ENCODE measurements at places on chromosomes 2 and 18. TPM values are rescaled to one million over a fixed set of nuclear protein-coding genes. Genes with fewer than 3 reads are reported as not detected.

CFAP65 gene
- not detected for polyA plus RNA-seq

SCN7A gene
- not detected for polyA plus RNA-seq

TEX44 gene
- polyA plus RNA-seq = not detected

FLACC1 gene
- polyA plus RNA-seq = 2.6 TPM

CACNB4 gene
- not detected for polyA plus RNA-seq

ARHGAP15 gene
- 183 TPM for polyA plus RNA-seq

GNAL gene
- not detected for polyA plus RNA-seq

PARD3B gene
- not detected for polyA plus RNA-seq

ANKRD62 gene
- polyA plus RNA-seq = not detected

PSMA8 gene
- polyA plus RNA-seq = 2.2 TPM

UNC50 gene
- 53.1 TPM for polyA plus RNA-seq

MC4R gene
- not detected for polyA plus RNA-seq

EVX2 gene
- not detected for polyA plus RNA-seq

TRAK2 gene
- polyA plus RNA-seq = 57.8 TPM

PLGLB1 gene
- not detected for polyA plus RNA-seq

CHCHD5 gene
- 34.0 TPM for polyA plus RNA-seq

SERPINB10 gene
- polyA plus RNA-seq = not detected

GPR45 gene
- polyA plus RNA-seq = not detected

TBC1D8 gene
- polyA plus RNA-seq = not detected

ZNF892 gene
- polyA plus RNA-seq = 1.3 TPM

CHRND gene
- polyA plus RNA-seq = not detected

LCT gene
- polyA plus RNA-seq = not detected

TRIM43 gene
- polyA plus RNA-seq = not detected

NEU2 gene
- polyA plus RNA-seq = not detected

OTOS gene
- polyA plus RNA-seq = not detected

MYO7B gene
- 19.7 TPM for polyA plus RNA-seq

BMP10 gene
- not detected for polyA plus RNA-seq

GRB14 gene
- not detected for polyA plus RNA-seq

REG1B gene
- polyA plus RNA-seq = not detected

Data from naive B cell (primary cell).